ENCODE measurements at places on chromosomes 2 and 18. TPM values are rescaled to one million over a fixed set of nuclear protein-coding genes. Genes with fewer than 3 reads are reported as not detected.

The KHK gene
- 5.9 TPM for total RNA-seq

The PLGLB1 gene
- 2.4 TPM for total RNA-seq

The RGPD3 gene
- total RNA-seq, result 0.35 TPM

The SCN2A gene
- 0.05 TPM for total RNA-seq

The CXCR1 gene
- not detected for total RNA-seq

The EVX2 gene
- not detected for total RNA-seq
